ENCODE measurements at places on chromosomes 3 and 15.

- no peak for DNase-seq
Observed at GRCh38 chr3:125137358-125138033, 75.1 kb downstream of the SLC12A8 start.

DNA sequence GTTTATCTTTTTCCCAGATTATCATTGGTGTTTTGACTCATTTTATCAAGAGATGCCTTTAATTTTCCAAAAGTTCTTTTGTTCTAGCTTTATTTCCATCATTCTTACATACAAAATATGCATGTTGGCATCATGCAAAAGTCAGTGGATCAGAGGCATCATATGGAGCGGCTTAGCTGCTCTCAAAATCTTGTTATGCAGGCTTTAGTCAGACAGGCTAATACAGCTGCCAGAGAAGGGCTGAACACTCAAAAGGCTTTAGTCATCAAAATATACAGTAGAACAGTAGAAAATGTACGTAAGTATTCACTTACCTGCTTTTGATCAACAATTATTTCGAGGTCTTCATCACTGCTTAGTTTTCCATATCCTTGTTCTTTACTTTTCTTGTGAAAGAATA, 65.5 kb downstream of the PEX5L start:
- no peak for DNase-seq

DNA sequence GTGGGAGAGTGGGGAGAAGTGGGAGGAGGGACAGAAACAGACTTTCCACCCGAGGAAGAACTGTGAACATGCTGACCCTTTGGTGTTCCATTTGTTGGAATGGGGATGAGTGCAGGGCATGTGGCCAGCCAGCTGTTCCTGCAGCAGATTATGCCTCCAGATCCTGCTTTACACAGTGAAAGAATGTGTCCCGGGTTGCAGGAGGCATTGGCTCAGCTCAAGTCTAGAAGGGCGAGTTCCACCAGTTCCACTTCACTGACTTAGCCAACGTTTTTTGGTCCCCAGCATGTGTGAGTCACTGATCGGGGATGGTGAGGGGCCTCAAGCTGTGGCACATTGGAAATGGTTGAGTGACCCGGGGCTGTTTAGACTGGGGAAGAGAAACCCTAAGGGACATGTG, 307.0 kb upstream of the ROPN1 start:
- DNase-seq = no peak

- DNase-seq = no peak
Observed at GRCh38 chr3:71156062-71156665, 427.4 kb downstream of the FOXP1 start.

GRCh38 chr3:27380433-27381357, 11.5 kb upstream of the NEK10 start:
- DNase-seq = no peak

DNA sequence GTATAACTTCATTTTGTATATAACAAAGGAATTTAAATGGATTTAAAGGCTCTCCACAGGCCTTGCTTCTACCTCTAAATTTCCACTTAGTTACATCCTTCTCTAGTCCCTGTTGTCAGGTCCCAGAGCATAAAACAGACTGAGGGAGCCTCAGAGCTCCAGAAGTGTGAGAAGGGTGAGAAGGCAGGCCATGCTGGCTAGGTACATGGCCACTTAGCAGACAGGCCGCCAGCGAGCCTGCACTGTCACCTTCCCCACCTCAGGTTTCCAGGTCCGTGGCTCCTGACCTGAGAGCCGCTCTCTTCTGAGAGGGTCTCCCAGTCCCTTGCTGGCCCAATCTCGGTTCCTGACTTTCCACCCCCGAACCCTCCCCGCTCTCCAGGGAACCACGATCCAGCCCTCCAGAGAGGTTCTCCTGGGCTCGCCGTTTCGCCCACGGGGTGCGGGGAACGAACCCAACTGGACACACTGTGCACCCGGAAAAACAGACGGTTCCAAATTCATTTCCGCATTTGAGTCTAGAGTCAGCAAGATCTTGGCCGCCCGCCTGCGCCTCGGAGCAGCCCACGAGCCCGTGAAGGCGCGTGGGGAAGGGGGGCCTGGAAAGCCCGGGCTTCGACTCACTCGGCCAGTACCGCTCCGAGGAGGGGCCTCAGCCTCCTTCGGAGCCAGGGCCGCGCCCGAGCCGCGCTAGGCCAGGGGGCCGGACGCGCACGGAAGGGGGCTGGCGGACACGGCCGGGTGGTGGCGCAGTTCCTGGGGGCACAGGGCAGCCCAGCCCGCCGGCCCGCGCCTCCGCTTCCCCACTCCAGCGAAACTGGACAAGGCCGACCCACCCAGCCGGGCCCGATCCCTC, 16.7 kb upstream of the SOX2 start:
- DNase-seq = no peak

DNA sequence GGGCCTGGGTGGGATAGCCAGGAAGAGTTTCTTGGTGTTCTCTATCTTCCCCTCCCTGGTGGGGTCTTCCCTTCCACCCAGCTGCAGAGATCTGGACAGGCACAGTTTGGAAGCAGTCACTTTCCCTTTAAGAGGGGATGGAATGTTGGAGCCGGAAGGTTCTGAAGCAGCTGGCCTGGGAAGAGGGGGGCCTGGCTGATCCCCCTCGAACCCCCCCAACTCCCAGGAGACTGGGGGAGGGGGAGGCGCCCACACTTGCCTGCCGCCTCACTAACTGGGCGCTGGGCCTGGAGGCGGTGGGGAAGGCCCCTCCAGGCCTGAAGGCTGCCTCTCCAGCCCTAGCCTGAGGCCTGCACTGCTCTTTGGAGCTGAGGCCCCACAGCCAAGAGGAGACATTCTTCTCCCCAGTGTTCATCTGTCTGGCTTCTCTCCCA, 1.4 kb downstream of the DVL3 start:
- DNase-seq = no peak

DNA sequence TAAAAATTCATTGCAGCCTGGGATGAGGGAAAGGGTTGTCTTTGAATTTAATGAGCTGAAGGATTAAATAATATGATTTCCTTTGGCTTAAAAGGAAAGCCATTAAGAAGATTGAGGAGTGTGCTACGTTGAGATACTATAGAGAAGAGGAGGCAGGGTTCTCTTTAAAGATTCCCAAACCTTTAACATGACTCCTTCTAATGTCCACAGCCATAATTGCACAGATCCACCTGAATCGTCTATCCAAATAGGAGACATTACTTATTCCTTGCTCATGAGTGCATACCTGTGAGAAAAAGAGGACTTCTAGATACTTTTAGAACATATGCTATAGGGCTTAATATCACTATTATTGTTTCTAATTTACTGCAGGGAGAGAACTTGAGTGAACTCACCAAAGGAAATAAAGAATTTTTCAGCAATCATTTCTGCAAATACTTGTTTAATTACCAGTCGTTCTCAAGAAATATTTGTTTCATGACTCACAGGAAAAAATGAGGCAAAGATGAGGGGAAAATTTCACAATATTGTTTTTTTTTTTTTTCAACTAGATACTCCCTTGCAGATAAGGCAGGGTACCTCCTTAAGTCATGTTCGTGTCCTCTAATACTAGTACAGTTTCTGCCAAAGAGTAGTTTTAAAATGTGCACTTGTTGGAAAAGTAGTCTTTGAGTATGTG, 8.9 kb upstream of the SUCNR1 start:
- no peak for DNase-seq

DNA sequence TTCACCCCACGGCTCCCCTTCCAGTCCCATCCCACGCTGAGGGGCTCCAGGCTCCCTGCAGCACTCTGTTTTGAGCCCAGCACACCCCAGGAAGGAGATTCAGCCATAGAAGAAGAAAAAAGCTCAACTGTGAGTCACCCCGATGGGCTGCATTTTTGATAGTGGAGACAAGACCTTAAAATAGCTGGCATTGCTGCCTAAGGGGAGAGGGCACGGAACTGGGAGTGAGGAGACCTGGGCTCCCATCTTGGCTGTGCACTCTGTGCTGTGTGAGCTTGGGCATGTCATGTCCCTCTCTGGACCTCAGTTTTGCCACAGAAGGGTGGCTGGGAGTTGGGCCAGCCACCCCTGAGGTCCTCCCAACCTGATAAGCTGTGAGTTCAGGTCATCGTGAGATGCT, 57.2 kb upstream of the SMAD6 start:
- DNase-seq = no peak

GRCh38 chr15:99438691-99439523, 126.9 kb upstream of the MEF2A start:
- no peak for DNase-seq

GRCh38 chr15:89566181-89566580, 9.1 kb upstream of the TICRR start:
- DNase-seq = no peak

DNA sequence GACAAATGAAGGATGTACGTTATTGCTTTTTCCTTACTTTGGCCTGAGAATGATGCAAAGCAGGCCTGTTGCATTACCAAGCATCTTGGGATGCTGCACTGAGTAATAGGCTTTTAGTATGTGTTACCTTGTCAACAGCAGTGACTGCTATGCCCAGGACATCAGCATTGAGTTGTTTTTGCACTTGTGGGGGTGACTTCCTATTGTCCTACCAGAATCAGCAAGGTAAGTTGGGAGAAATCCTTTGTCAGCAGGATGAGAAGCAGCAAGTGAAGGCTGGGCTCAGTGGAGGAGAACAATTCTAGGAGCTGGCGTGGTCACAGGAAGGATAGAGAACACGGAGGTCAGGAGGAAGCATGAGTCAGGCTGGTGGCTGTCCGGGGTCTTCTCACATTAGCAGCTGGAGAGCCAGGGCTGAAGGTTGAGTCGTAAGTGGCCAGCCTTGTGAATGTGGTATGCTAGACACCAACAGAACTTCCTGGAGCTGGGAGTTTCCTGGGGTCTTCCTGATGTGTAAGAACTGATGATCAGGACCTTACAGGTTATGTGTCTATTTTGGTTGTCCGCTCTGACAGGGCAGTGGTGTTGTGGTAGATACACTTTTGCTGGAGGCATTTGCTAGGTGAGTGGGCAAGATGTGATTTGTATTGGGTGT, 142.7 kb downstream of the FNDC3B start:
- DNase-seq = no peak

DNA sequence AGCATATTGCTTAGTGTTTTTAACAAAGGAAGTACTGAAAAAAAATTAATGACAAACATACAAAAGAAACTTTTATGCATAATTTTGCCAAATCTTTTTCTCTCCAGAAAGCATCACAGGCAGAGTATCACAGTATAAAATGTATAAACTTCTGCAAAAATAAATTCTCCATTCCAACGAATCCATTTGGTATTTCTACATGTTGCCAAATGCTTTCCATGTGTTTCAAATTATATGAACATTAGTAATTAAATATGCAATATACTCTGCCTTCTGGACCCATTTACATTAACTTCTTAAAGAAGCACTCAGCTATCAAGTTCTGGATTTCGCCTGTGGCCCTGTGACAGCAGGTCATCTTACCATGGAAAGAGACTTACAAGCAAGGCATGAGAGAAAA, 189.1 kb upstream of the ALCAM start:
- DNase-seq = no peak

DNA sequence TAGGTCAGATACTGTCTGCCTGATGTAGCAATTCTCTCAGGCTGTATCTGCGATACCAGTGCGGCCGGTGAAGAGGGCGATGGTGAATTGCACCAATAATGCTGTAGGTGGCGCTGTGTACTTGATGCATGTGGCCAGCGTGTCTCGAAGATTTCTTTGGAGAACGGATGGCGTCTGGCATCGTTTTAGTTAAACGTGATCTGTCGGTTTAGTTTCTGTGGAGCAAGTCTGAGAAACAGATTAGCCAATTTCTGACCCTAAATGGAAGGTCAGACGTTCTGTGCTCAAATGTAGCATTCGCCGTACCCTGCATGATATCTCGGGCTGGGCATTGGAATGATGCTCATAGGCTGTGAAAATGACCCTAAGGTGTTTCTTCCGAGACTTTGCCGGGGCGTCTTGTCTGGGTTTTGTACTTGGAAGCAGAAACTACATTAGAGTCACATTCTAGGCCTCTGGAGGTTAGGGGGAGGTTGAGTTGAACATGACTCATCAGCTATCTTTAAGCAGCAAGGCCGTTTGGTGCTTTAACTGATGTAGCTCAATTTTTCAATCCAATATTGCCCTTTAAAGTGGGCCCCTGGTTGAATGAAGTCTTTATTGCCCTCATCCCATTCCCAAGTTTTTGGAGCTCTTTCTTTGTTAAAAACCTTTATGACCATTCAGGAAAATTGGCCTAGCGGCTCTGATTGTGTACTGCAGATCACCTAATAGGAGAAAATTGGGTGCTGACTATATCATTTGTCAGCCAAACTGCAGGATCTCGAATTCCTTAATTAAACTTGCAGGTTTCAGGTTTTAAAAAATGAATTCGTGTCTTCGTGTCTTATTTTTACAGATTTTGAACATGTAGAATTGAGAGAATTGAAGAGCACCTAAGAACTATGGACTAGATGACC, 80.0 kb downstream of the SQOR start:
- peak; percentile 72 for DNase-seq

DNA sequence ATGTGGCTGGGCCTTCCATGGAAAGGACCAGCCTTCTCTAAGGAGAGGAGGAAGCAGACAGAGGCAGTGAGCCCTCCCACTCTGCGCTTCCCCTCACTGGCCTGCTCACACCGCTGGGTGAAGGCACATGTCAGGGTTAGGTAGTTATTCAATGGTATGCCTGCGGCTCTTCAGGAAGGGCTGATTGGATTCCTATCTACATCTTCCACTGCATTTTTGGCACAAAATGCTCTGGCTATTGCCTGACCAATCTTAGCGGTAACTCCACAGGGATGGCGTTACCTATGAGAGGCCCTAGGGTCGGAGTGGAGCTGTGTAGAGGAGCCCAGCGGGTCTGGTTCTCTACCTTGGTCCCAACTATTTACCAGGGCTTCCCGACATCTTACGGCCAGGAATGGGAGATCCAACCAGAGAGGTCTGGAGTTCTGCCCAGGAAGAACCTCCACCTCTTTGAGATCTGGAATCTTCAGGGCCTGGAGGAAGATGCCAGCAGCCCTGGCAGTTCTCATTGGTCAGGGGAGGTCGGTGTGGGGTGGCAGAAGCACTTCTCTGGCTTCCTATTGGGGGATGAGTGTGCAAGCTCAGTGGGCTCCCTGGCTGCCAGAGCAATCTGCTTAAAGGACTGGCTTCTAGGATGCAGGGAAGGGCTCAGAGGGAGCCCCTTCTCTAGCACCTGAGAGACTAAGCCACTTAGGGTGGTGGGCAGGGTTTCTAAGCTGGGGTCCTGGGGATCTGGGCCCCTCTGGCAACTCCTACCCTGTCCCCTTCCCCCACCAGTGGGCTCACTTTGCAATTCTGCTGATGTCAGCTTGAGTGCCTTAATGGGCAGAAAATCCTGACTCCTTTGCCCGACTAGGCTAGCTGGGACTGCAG, 24.3 kb downstream of the SNX33 start:
- DNase-seq = peak; percentile 30

DNA sequence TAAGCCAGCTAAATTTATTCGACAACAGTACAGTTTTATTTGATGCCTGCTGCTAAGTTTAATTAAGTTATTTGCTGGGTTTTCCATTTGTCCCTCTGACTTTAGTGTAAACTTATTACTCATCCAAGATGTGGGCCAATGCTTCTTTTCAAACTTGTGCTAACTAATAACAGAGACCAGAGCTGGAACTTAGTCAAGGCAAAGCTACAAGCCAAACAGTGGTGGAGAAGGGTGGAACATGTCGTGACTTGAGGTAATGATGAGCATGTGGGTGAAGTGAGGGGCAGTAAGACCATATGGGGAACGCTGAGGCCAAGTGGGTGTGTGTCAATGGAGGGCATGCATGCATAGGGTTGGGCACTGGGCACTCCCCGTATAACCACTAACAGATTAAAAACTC, 63.9 kb downstream of the NMD3 start:
- DNase-seq = no peak

GRCh38 chr3:42500091-42500490, 2.4 kb upstream of the VIPR1 start:
- no peak for DNase-seq
